ENCODE measurements at places on chromosomes 6 and 20. TPM values are rescaled to one million over a fixed set of nuclear protein-coding genes. Genes with fewer than 3 reads are reported as not detected.

- H3K27me3 ChIP-seq, result peaks cover 14% of the 10 kb centered on the region
- no peak overlapping the region for H3K27ac ChIP-seq
- H3K4me3 ChIP-seq, result no peak overlapping the region
- no peak for DNase-seq
Observed at GRCh38 chr20:6519556-6519955, 247.9 kb upstream of the BMP2 start.

GRCh38 chr20:61805365-61805764 lies 260.3 kb downstream of the TAF4 start:
- peaks cover 58% of the 10 kb centered on the region for H3K27me3 ChIP-seq
- peaks cover 11% of the 10 kb centered on the region for H3K4me1 ChIP-seq
- no peak overlapping the region for H3K27ac ChIP-seq
- H3K4me3 ChIP-seq, result no peak overlapping the region
- no peaks in the 10 kb centered on the region for H3K36me3 ChIP-seq
- DNase-seq, result peak; percentile 13

Gene ARMC2
- 11.3 TPM for total RNA-seq

DNA sequence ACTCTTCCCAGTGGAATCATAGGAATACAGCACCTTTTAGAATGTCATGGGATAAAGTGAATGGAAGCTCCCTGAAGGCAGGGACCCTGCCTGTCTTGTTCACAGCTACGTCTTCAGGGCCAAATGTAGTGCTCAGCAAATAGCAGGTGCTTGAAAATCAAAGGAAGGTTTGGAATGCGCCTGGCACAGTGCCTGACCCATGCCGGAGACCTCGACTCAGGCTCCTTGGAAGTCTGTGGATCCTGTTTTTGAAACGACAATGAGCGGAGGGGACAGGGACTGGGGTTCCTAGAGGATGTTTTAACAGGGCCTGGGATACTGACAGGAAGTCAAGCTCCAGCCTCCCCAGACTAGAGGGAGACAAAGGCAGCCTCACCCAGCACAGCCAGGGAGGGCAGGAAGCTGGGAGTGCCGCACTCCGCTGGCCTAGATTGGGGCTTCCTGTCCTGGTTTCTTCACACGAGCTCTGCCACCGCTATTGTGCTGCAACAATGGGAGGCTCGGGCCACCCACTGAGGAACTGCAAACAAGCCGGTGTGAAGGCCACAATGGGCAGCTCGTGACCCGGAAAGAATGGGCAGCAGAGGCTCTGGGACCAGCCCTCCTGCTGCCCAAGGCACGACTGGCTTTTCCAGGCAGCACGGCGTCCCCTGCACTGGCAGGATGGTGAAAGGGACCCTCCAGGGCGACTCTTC lies 76.7 kb downstream of the PREX1 start:
- DNase-seq, result no peak
- H3K4me1 ChIP-seq, result peaks cover 6% of the 10 kb centered on the region

DNA sequence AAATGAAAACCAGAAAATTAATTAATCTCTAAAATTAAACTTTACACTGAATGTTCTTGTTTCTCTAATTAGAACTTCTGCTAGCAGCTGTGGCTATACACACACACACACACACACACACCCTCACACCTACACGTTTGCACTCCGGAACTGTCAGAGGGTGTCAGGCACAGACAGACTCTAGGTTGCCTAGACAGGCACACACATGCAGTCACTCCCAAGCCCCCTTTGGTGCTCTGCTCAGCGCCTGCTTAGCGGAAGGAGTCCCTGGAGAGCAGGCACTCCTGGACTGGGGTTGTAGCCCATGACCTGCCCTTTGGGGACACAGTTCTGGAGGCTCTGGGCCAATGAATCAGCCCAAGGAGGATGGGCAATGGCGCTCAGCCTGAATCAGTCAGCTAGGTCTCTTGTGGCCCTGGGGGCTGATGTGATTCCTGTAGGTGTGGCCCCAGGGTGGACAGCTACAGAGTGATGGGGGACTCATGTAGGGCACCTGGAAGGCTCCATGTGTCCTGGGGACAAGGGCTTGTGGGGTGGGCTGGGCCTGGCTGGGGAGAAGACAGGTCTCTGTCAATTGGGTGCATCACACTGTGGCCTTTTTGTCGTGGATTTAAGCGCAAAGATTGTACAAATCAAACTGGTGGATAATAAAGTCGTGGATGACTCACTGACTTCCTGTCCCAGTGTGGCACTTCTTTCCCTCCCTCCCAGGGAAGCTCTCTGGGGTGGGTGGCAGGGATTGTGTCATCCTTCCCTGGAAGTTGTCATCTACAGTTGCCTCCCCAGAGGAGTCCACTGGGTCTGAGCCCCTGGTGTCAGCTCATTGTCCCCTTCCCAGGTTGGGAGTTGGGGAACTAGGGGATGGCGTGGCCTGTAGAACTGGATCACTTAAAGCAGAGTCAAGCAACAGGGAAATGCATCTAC lies 8.8 kb downstream of the TMEM151B start:
- peaks cover 67% of the 10 kb centered on the region for H3K27me3 ChIP-seq
- no peak overlapping the region for H3K4me3 ChIP-seq
- H3K4me1 ChIP-seq, result no peaks in the 10 kb centered on the region

DNA sequence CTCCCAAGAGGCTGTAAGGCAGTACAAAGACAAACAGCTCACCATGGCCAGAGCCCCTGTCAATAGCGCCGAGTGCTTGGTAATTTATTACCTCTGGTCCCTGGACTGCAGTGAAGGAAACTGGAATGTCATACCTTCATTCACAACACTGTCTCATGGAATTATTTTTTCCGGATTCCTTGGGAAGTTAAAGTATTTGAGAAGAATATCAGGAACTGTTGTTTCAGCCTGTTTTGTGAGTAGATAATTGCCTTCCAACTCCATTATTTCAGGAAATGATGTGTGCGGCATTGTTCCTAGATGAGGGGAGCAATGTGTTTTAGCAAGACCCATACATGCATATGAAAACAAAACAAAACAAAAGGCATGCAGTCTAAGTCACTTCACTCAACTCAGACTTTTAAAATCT lies 64.0 kb downstream of the BLOC1S5 start:
- no peak overlapping the region for H3K4me3 ChIP-seq
- no peak for DNase-seq

Gene MPIG6B
- 0.33 TPM for total RNA-seq

Gene ADGRF4
- total RNA-seq, result 1.3 TPM

Gene TCP11
- 0.24 TPM for total RNA-seq

Gene ANGPT4
- total RNA-seq, result 0.35 TPM

Gene TINAG
- not detected for total RNA-seq

Gene LTV1
- 30.1 TPM for total RNA-seq

GRCh38 chr6:35007016-35007415 lies 118.0 kb downstream of the ANKS1A start:
- peaks cover 5% of the 10 kb centered on the region for H3K36me3 ChIP-seq
- H3K4me1 ChIP-seq, result peaks cover 31% of the 10 kb centered on the region
- DNase-seq, result no peak
- H3K27me3 ChIP-seq, result no peaks in the 10 kb centered on the region
- H3K27ac ChIP-seq, result no peak overlapping the region

Gene CALHM5
- total RNA-seq, result 1.4 TPM

- no peak overlapping the region for H3K4me3 ChIP-seq
- H3K36me3 ChIP-seq, result no peaks in the 10 kb centered on the region
- no peaks in the 10 kb centered on the region for H3K4me1 ChIP-seq
- H3K27me3 ChIP-seq, result no peaks in the 10 kb centered on the region
Observed at GRCh38 chr6:48369100-48369499, 258.1 kb upstream of the PTCHD4 start.

Gene OGFRL1
- total RNA-seq, result 4.4 TPM

Gene CLPSL2
- not detected for total RNA-seq

Gene GJA1
- 140 TPM for total RNA-seq

Gene SLC26A8
- total RNA-seq, result 0.27 TPM

DNA sequence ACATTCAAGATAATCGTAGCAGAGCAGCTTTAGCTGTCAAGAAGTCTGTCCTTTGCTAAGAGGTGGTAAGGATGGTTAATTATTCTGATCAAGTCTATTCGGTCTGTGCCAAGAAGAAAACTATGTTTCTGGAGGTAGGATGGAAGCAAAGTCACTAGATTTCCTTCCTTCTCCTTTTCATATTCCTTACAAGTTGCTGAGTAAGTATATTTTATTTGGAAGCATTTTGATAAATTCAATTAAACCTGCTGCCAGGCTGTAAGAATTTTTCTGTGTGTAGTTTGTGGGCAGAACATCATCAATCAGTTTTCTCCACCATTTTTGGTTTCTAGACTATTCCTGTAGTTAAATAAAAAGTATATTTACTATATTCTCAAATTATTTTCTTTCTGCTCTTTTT lies 311.3 kb downstream of the PRKN start:
- DNase-seq, result no peak
- no peak overlapping the region for H3K27ac ChIP-seq
- peaks cover 20% of the 10 kb centered on the region for H3K4me1 ChIP-seq
- H3K27me3 ChIP-seq, result no peaks in the 10 kb centered on the region
- no peak overlapping the region for H3K4me3 ChIP-seq

DNA sequence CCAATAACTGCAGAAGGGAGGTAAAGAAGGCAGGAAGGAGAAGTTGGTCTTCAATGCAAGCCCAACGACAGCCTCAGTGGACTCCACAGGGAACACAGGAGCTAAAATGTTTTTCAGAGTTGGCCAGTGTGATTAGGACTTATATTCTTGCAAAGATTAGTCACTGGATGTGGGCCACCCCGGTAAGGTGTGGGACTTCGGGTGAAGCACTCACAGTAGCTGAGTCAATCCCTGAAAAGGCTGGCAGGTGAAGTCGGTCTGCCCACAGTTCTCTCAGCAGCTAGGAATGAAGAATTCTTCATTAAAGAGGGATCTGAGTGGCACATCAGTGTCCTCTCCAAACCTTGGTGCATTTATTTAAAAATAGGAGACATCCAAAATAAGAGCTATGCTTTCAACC lies 94.8 kb downstream of the KLHL32 start:
- H3K4me1 ChIP-seq, result no peaks in the 10 kb centered on the region
- H3K27me3 ChIP-seq, result no peaks in the 10 kb centered on the region
- no peaks in the 10 kb centered on the region for H3K36me3 ChIP-seq
- H3K27ac ChIP-seq, result no peak overlapping the region

- H3K4me3 ChIP-seq, result no peak overlapping the region
- H3K4me1 ChIP-seq, result no peaks in the 10 kb centered on the region
- H3K36me3 ChIP-seq, result peaks cover 2% of the 10 kb centered on the region
- H3K27ac ChIP-seq, result no peak overlapping the region
Observed at GRCh38 chr20:7231303-7231702, 463.8 kb downstream of the BMP2 start.

Gene NRSN1
- 1.1 TPM for total RNA-seq

Data from mesothelial cell of epicardium (in vitro differentiated cells).